Central memory CD4-positive, alpha-beta T cell (primary cell): ENCODE measurements at places on chromosomes 12 and 14.

DNA sequence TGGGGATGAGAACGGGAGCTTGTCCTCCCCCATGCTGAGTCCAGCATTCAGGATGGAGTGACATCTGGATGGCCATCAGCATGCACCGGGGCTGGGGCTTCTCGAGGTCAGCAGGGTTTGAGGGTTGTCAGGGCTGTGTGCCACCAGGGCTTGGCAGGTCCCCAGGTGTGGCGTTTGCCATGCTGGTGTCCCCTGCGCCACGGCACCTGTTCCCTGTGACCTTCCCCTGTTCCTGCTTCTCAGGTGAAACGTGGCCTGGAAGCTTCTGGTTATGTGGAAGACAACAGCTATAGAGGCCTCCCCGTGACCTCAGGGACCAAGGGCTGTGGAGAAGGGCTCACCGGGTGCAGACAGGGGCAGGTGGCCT, 152.4 kb downstream of the KIF26A start:
- no peak for DNase-seq

DNA sequence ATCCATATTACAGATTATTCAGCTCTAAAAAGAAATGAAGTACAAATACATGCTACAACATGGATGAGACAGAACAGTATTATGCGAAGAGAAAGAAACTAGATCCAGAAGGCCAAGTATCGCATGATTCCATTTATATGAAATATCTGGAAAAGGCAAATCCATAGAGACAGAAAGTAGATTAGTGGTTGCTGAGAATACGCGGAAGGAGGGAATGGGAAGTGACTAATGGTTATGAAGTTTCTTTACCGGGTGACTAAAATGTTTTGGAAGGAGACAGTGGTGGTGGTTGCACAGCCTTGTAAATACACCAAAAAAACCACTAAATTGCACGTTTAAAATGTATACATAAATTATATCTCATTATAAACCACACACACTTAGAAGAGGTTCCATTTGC, 12.5 kb downstream of the PRDM4 start:
- DNase-seq = no peak

DNA sequence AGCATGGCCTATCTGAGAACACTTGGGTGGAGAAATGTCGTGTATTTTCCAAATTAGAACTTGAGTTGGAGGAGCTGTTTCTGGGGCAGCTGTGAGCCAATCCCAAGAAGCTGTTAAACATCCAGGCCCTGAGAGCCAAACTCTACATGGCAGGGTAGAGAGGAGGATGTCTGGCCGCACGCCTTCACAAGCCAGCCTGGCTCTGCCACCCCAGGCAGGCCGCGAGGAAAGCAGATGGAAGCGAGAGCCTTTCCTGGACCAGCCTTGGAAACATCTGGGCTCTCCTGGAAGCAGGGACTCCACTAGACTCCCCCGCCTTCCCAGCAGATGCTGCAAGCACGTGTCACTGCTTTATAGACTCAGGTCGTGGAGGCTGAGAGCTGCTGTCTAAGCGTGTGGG, 312.8 kb upstream of the FKBP4 start:
- no peak for DNase-seq

DNA sequence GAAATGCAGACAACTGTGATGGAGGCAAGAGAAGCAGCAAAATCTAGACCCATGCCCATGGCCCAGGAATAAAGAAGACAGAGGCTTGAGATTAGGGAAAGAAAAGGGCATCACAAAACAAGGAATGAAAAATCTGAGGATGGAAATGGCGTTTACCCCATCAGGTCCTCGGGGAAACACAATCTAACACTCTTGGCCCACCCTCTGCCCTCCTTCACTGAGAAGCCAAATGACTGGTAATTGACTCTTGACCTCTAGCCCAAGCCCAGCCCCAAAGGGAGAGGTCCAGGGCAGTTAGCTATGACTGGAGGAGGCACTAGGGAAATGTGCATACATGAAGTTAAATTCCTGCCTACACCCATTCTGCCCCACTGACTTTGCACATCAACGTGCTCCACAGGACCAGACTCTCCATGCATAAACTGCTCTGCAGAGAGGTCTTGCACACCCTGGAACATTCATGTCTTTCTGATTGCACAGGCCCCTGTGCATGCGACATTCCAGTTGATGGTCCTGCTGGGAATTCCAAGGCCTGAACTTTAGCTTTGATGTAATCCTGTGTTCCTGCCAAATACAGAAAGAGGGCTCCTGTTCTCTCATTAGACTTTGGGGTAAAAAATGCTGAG, 5.7 kb downstream of the ZFHX2 start:
- DNase-seq = no peak

- DNase-seq = no peak
These were observed 12.5 kb upstream of the GALNT6 start for GRCh38 chr12:51403681-51404136.

- DNase-seq = no peak
These were observed 36.5 kb downstream of the FOS start for GRCh38 chr14:75315144-75315543.
